ENCODE measurements at places on chromosomes 2 and 18. TPM values are rescaled to one million over a fixed set of nuclear protein-coding genes. Genes with fewer than 3 reads are reported as not detected.

GRCh38 chr2:31012406-31012805 is 125.8 kb downstream of the GALNT14 start:
- no peak for DNase-seq

GRCh38 chr18:12327510-12328178 is 19.6 kb downstream of the TUBB6 start:
- peak; percentile 89 for DNase-seq

DNA sequence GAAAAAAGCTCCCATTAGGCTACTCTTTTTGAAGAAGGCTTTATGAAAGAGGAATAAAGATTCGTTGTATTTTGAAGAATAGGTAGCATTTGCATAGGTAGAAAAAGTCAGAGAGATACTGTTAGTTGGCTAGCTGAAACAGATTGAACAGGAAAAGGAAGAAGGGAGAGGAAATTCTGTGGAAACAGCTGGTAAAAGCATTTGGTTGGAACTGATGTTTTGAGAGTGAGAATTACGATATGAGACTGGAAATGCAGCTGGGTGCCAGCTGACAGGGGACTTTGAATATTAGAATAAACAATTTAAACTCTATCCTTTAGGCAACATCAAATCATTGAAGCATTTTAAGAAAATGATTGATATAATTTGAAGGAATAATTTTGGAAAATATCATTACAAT is 96.7 kb upstream of the CNTNAP5 start:
- DNase-seq = no peak

GRCh38 chr18:63083555-63083954 is 236.0 kb downstream of the BCL2 start:
- no peak for DNase-seq

GRCh38 chr2:237815637-237816036 is 17.1 kb downstream of the RBM44 start:
- no peak for DNase-seq

DNA sequence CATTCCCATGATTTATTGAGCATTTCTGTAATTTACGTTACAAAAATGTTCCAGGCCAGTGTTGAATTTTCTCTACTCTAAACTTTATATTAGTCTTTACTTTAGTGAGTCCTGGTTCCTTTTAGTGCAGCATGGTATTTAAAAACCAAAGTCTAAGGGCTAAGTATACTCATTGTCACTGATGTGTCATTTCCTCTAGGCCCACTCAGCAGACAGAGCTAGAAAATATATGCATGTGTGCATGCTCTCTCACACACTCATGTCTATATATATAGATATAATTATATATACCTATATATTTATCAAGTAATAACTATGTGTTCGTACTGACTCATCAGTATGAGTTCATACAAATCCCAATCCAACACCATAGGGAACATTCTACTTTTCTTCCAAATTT is 132.5 kb upstream of the SLC8A1 start:
- DNase-seq = no peak

DNA sequence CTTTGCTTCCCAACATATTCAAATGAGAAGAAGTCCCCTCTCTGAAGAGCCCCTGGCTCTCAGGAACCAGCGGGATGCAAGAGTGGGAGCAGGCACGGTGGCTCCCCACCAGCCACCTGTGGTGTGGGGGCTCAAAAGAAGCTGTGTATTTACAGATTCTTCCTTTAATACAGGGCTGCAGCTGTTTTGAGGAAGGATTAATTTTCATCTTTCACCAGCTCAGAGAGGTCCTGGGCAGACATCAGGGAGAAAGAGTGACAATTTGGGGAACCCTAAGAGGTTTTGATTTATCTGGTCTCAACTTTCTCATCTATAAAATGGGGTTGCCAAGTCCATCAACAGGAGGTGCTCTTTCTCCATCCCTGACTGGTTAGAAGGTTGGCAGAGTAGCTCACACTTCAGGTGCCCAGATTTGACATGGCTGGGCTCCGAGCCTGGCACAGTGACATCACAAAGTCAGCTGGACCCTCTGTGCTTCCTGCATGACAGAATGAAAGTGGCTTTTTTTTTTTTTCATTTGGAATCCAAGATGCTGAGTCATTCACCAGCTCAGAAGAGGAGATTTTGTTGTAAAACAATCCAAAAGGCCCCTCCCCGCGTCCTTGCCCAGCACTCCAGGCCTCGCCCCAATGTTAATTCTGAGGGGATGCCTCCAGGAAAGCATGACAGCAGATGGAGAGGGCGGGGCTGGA is 15.5 kb upstream of the SIX2 start:
- no peak for DNase-seq

The ALPG gene
- total RNA-seq = not detected

The RAX gene
- total RNA-seq = not detected

The NCKAP1 gene
- total RNA-seq = 3.1 TPM

The CIDEA gene
- total RNA-seq = not detected

The MYL12B gene
- total RNA-seq = 264 TPM

The CCNT2 gene
- total RNA-seq = 30.5 TPM

The MSTN gene
- total RNA-seq = not detected

The CIB4 gene
- total RNA-seq = not detected

The HEATR5B gene
- 18.2 TPM for total RNA-seq

The CTAGE1 gene
- not detected for total RNA-seq

Data from activated CD8-positive, alpha-beta T cell treated with anti-CD3 and anti-CD28 coated beads for 36 hours (primary cell).